ENCODE measurements at places on chromosomes 2 and 18.

- no peak for DNase-seq
Measured at GRCh38 chr18:46484971-46485370, 172.0 kb downstream of the LOXHD1 start.

DNA sequence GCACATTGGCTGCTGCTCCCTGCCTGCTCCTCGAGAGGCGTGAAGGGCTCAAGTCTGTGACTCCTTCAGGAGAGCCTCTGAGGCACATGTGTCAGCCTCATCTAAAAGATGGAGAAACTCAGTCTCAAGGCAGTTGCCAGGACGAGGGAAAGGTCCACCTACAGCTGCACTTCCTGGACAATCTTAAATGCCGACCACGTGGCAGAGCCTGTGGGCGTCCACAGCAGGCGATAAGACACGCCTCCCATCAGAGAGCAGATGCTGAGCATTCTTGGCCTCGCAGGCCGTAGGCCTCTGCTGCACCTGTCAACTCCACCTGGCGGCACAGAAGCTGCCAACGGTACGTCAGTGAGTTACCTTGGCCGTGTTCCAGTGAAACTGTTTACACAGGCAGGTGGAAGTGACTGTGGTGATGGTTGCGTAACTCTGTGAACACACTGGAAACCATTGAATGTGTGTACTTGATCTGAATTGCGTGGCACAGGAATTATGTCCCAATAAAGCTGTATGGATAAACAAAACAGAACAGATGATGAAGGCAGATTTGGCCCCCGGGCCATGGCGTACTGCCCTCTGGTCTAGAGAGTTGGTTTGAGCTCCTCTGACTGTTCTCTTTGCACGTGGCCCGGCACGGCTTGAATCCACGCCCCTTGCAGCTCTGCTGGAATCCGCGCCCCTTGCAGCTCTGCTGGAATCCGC lies 114.5 kb downstream of the RNF144A start:
- no peak for DNase-seq

DNA sequence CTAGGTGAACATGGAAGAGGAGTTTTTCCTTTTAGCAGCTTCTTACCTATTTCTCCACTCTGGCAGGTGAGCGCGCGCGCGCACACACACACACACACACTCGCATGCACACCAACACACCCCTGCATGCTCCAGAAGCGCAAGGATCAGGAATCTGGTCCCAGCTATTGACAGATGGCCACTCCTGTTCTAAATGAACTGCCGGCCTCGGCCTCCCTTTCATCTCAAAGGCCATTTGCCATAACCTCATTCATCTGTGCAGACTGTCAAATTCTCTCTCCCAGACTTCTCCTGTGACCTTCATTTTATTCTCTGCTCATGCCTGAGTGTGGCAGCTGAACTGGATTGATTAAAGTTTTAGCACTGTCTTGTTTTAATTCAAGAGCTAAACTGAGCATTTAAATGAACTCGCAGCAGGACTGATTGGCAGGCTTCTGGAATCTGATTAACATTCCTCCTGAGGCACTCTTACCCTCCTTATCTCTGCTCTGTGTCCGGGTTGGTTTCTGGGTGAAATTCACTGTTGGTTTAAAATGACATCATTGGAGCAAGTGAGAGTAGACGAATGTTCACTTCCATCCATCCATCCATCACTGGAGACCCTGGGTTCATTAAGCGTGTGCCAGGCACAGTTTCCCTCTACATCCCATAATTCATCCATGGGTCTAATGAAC lies 58.8 kb downstream of the FECH start:
- DNase-seq: no peak

GRCh38 chr2:51219468-51219867 lies 187.5 kb upstream of the NRXN1 start:
- DNase-seq: no peak

- DNase-seq: no peak
Measured at GRCh38 chr2:161088658-161089350, 71.4 kb upstream of the TANK start.

DNA sequence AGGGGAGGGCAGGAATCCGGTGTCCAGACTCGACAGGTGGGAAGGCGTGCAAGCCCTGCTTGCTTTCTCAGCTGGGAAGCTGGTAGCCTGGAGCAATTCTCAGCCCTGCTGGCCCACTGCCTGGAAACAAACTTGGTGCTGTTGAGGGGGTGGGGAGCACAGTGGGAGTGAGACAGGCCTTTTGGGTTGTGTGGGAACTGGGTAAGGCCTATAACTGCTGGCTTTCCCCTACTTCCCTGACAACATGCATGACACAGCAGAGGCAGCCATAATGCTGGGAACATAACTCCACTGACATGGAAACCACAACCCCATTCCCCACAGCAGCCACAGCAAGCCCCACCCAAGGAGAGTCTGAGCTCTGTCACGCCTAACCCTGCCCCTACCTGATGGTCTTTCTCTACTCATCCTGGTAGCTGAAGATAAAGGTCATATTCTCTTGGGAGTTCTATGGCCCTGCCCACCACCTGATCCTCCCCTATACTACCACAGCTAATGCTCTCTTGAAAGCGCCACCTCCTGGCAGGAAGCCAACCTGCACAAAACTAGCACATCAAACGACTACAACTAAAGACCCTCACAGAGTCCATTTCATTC lies 122.9 kb upstream of the ACVR1C start:
- DNase-seq: no peak

GRCh38 chr2:207165121-207166038 lies at the start of gene KLF7:
KLF7 (minus strand) TSS chr2:207165948; CDS start chr2:207165568, 380 bp downstream.
- no peak for DNase-seq

DNA sequence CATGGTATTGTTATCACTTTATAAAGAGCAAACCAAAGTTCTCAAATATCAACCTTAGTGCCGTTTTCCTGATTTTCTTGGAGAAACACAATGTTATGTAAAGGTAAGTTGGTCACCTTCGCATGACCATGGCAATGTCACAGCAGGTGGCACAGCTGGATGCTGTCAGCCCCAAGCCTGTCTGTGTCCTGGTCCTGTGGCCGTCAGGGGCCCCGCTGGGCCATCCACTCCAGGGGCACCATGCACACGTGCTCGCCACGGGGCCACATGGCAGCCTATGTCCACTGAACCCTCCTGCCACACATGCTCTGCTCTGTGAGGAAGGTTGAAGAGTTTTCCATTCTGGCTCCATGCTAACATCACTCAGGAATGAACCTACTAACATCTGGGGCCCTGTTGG lies 85.9 kb downstream of the EIPR1 start:
- no peak for DNase-seq

- no peak for DNase-seq
Measured at GRCh38 chr2:73938718-73939352, 12.2 kb downstream of the DGUOK start.

- no peak for DNase-seq
Measured at GRCh38 chr2:120802158-120802557, 66.5 kb downstream of the GLI2 start.

DNA sequence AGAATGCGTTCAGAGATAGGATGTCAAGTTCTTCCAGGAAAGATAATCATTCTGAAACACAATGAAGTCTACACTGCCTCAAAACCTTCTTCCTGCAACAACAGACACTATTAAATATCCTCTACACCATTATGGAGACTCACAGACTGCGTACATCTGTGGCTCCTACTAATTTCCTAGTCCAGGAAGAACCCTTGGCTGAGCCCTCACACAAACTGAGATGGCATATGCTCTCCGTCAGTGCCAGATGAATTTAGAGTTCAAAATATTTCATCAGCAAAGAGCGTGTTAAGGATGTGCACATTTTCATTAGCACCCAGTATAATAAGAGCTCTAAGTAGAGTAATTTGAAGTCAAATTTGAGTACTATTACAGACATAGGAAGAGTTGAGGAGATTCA lies 117.2 kb downstream of the TCF4 start:
- DNase-seq: no peak

GRCh38 chr2:68127358-68128242 lies 30.1 kb upstream of the PNO1 start:
- no peak for DNase-seq

DNA sequence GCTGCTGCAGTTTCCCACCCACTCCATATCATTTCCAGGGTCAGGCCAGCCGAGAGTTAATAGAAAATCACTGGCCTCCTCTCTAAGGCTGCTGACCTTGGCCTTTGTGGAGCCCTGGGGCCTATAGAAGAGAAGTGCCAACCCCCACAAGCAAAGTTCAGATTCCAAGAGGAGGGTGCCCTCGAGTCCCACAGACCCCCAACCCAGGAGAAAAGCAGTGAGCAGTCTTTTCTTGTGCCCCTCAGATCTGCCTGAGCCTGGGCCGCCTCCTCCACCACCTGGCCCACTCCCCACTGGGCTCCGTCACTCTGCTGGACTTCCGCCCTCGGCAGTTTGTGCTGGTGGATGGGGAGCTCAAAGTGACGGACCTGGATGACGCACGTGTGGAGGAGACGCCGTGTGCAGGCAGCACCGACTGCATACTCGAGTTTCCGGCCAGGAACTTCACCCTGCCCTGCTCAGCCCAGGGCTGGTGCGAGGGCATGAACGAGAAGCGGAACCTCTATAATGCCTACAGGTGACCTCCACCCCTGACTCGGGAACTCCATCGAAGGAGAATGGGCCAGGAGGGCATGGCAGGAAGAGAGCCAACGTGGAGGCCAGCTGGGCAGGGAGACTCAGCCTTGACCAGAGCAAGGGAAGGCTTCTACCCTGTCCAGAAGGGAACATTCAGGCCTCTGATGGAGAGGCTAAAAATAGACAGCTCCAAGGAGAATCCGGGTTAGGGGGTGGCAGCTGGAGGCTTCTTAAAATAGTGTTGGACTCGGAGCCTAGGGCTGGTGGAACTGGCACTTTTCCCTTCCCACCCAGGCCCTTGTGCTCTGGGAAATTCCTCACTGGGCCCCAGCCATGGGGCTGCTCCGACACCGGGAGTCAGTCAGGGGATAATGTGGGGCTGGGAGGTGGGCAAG lies 6.2 kb downstream of the PKDCC start:
- DNase-seq: no peak

DNA sequence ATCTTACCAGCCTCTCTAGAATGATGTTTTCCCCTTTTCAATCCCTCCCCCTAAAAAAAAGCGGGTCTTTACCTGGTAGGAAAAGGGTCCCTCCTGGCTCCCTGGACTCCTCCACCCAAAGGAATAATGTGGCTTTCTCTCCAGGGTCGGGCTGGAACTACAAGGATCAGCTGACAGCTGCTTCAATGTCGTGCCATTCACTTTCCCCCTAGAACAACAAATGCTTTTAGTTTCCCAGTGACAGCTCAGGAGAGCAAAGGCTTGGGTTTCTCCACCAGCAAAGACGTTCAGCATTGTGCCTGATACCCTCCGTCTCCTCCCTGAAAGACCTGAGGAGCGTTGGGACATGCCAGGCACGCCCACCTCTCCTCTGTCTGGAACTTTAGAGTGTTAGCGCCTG lies 173.8 kb upstream of the SIX3 start:
- no peak for DNase-seq

DNA sequence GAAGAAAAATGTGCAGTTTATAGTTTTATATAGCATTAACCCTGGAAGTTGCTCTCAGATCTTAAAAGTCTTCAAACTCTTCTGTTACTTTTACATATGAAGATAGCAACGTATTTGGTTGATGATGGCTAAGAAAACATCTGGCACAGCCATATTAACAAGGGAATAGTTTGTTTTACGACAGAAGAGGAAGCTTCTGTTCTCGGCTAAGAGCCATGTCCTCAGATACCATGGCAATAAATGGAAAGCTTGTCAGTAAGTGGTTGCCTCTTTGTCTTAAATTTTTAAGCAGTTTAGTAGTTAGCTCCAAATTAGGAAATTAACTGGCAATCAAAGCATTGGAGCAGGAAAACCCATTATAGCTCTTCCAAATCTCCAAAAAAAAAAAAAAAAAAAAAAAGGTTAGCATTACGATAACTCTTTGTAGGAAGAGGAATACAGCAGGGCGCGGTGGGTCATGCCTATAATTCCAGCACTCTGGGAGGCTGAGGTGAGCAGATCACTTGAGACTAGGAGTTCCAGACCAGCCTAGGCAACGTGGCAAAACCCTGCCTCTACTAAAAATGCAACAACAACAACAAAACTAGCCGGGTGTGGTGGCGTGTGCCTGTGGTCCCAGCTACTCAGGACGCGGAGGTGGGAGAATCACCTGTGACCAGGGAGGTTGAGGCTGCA lies 4.5 kb upstream of the STON1 start:
- no peak for DNase-seq

DNA sequence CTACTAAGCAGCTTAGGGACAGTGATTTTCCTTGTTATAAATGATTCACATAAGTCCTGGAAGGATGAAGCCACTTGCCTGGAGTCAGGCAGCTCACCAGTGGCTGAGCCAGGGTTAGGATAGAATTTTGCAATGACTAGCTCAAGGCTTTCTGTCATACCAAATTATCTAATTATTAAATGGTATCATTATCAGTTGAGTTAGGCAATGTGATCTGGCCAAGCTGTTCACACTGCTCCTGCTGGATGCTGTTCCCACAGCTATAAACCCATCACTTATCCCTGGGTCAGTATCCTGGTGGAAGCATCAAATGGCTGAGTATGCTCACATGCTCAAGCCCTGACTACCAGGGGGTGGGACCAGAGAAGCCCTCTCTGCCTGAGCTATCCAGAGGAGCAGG lies 235.2 kb downstream of the MTX2 start:
- DNase-seq: no peak

DNA sequence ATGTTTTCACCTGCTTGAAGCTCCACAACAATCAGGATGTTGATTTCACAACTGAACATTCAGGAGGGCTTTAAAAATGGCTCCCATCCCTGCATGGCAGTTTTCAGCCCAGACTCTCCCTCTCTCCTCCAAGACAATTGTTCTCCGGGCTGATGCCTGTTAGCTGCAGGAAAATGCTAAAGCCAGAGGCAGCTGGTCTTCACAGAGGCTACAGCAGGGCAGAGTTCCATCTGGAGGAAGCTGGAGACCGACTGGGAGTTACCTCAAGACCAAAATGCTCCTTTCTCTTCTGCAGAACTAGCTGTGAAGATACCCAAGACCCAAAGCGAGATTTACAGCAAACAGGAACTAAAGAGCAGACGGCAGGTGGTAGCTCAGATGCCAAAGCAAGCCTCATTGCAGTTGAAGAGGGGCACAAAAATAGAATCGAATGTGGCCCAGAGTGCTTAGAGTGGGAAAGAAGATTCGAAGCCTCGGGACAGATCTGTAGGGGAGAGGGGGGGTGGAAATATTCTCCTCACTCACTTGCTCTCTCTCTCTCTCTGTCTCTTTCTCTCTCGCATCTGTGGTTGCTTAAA lies 423.6 kb downstream of the ZNF521 start:
- no peak for DNase-seq

DNA sequence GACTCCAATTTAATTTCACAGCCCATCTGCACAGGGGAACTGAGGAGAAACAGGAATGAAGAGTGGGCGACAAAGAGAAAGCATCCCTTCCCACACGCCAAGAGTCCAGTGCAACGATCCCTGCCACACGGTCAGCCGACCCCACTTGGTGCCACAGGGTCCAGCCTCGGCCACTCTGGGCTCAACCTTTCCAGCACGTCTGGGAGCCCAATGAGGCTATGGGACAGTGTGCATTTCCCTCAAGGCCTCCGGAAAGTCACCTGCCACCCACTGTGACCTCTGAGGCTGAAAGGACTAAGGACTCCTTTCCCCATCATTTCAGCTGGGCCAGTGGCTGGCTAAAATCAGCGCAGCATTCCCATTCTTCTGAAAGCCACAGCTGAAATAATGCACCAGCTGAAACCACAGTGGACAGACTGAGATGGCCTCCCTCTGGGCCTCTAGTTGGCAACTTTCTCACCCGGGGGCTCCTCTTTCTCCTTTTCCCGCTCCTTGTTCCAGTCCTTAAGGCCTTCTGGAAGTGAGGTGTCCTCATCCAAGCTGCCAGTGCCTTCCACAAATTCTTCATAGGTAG lies 21.2 kb downstream of the TUBB6 start:
- DNase-seq: no peak
